Globus pallidus (tissue), 1 donor: ENCODE measurements at places on chromosomes 4 and X.

GRCh38 chr4:32133141-32133540 lies 1413.0 kb downstream of the PCDH7 start:
- no peak for DNase-seq

DNA sequence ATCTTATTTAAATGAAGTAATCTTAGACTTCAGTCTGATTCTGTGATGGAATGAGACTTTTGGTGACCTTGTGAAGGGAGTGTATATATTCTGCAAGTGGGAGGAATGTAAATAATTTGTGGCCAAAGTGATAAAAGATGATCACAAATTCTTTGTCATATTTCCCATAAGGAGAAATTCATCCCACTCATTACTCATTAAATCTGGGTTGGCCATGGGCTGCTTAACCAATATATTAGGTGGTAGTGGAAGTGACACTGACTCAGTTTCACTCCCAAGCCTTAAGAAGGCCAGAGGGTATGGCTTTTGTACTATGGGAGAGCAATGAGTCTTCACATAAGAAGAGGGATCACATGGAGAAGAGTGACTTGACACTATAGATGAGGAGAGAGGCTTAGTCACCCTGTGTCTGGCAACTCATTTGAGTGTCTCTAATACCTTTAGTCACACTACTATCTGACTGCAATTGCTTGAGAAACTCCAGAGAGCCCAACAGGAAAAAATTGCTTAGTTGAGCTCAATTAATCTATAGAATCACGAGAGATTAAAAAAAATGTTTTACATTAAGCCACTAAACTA lies 408.2 kb upstream of the PITX2 start:
- no peak for DNase-seq

GRCh38 chrX:69093960-69094871 lies 71.0 kb downstream of the PJA1 start:
- peak; percentile 46 for DNase-seq

GRCh38 chr4:172270397-172270796 lies 457.2 kb downstream of the GALNTL6 start:
- no peak for DNase-seq

- DNase-seq = peak; percentile 10
These were observed 556.7 kb upstream of the BOD1L1 start for GRCh38 chr4:14184265-14184664.

- DNase-seq = no peak
These were observed 23.9 kb upstream of the CENPU start for GRCh38 chr4:184757810-184758209.

GRCh38 chr4:175562111-175562510 lies 250.0 kb downstream of the GPM6A start:
- no peak for DNase-seq

DNA sequence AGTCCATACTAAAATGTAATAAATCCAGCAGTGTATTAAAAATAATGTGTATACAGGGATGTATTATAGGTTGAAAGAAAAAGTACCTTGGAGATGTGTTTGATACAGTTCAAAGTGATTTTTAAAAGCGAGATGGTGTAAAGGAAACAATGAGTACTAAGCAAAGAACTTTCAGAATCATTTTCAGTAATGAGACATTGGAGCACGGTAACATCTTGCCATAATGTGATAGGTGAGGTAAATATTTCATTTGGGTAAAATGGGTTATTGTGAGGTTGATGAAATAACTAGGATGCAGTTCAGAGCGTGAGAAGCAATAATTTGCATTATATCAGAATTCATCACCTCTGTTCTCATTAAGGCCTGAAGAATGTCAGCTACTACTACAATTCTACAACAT lies 25.9 kb downstream of the EIF2S3 start:
- DNase-seq = no peak

- DNase-seq = no peak
These were observed 88.0 kb downstream of the ARSF start for GRCh38 chrX:3129256-3129655.

DNA sequence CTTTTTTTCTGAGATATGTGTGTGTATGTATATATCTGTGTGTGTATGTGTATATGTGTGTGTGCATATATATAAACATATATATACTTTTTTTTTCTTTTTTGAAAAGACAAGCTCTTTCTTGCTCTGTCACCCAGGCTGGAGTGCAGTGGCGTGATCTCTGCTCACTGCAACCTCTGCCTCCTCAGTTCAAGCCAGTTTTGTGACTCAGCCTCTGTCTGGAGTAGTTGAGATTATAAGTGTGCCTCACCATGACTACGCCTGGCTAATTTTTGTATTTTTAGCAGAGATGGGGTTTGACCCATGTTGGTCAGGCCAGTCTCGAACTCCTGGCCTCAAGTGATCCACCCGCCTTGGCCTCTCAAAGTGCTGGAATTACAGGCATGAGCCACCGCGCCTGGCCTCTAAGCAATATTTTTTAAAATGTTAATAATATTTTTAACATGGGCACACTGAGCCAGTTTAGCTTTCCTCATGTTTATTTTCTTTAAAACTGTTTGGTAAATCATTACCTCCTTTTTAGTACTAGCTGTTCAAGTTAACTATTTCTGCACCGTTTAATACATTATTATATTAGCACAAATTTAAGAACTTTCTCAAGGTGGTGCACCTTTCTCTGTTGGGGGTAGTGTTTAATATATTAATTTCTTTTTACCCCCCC lies 33.3 kb downstream of the BBS12 start:
- DNase-seq = no peak

- no peak for DNase-seq
These were observed 16.5 kb downstream of the SPANXN3 start for GRCh38 chrX:143500751-143501150.

- DNase-seq = no peak
These were observed 168.0 kb downstream of the BANK1 start for GRCh38 chr4:101958547-101958946.
